ENCODE measurements at places on chromosomes 12 and 14.

DNA sequence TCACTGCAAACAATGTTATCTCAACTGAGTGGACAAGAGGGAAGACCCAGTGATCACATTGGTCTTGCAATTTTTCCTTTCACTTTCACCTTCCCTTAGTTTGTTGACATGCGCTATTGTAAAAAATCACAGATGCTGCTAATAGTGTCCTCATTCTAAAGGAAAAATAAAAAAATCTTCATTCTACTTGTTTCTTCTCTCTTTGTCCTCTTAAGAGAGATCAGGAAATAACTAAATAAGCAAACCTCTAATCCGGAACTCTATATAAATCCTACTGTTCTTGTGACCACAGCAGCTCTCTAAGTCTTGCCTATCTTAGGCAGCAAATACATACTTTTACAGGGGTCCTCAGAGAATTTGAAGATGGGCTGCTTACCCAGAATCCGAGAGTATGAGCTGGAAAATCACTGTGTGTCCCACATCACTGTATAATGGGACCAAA lies 257.7 kb downstream of the NAV3 start:
- DNase-seq = no peak

DNA sequence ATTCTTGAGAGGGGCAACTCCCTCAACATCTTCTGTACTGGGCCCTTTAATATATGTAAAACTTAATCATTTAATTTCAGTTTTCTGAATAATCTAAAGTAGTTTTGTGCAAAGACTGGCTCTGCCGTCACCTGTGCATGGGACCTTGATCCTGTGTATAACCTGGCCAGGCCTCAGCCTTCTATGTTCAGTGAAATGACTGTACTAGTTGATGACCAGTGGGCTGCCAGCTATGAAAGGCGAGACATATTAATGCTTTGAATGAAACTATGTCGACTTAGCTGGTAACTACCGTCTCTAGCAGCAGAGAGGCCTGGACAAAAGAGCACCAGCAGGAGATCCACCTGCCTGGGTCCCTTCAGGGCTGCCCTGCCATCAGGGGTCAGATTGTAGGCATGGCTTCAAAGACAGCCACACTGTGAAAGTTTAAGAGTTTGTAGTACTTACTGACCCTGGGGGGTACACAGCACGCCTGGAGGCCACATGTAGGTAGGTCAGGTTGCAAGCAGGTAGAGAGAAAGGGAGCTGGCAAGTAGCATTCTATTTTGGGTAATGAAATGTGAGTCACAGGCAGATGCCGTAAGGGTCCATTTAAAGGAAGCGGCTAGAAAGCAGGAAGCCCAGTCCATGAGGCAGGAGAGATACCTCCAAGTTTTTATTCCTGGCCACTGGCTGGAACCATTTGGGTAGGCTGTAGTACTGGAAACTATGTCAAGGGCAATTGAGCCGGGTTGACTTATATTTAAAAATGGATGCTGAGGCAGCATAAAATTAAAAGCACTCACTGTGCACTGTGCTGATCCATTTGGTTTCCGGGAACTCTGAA lies 77.2 kb downstream of the BHLHE41 start:
- no peak for DNase-seq

GRCh38 chr12:24724814-24725213 lies 224.1 kb downstream of the BCAT1 start:
- no peak for DNase-seq

DNA sequence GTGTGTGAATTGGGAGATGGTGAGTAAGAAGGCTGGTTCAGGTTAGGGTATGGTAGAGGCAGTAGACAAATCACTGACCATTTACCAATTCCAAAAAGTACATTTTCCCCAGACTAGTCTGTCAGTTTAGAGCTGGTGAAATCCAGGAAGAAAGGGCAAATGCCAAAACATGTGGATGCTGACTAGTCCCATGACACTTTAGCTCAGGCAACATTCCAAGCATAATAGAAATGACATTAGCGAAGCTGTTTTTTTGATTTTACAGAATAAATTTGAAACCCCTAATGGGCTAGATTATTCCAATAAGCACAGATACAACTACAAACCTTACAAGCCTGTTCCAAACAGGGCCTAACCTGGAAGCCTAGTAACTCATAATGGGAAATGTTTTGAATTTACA lies 884.2 kb downstream of the FLRT2 start:
- no peak for DNase-seq

- DNase-seq = no peak
These were observed 213.6 kb upstream of the AMIGO2 start for GRCh38 chr12:47293406-47293805.

GRCh38 chr14:33930439-33930838 lies 20.4 kb downstream of the EGLN3 start:
- DNase-seq = no peak

DNA sequence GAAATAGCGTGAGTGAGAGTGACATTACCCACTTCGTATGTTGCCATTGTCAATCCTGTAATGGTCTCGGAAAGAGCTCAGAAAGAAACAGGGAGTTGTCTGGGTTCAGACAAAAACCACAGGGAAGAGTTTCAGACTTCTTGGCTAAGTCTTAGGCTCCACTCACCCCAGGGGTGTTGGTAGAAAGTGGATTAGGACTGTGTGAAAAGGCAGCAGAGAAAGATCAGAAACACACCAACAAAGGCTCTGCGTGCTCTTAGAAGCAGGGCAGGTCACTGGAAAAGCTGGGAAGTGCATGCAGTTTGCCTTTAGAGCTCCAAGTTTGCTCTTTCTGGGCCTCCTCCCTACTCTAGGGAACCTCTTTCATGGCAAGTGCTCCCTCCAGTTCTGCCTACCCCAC lies 106.1 kb upstream of the PLXNC1 start:
- DNase-seq = no peak

- no peak for DNase-seq
These were observed 1.5 kb downstream of the MLH3 start for GRCh38 chr14:75049731-75050201.

GRCh38 chr14:24289649-24290280 lies 9.8 kb downstream of the DHRS1 start:
- DNase-seq = no peak

DNA sequence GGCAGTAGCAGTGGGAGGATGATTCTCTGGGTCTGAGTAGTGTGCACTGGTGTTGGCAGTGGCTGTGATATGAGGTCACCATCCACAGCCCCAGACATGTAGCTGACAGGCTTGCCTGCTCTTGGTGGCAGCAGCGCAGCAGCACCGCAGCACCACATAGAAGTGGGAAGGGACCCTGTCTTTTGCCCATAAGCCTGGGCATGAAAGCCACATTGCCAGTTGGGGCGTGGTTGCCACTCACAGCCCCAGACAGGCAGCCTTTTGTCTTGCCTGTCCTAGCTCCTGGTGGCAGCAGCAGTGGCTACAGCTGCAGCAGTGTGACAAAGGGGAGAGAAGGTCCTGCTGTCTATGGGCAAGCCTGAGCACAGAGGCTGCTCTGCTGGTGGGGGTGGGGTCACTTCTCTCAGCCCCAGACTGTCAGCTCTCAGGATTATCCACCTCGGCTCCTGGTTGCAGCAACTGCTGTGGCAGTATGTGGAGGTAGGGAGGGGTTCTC lies 71.5 kb downstream of the BRMS1L start:
- no peak for DNase-seq

DNA sequence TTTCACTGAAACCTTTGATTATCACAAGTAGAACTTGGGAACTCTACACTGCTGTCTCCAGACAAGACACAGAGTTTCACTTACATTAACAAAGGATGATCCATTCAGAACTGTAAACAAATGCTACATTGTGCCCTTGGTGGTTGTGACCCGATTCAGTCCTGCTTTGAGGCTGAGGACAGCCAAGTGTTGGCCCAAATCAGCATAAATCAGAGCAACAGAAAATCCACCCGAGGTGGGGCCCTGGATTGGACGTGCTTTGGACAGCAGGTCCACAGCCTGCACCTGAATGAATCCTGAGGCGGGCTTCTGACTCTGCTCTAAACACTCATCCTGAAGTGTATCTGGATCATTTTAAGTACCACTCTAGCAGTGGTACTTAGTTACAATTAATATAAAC lies 68.8 kb downstream of the PPP2R5C start:
- no peak for DNase-seq

- DNase-seq = no peak
These were observed 8.3 kb downstream of the IKZF4 start for GRCh38 chr12:56029166-56029519.

DNA sequence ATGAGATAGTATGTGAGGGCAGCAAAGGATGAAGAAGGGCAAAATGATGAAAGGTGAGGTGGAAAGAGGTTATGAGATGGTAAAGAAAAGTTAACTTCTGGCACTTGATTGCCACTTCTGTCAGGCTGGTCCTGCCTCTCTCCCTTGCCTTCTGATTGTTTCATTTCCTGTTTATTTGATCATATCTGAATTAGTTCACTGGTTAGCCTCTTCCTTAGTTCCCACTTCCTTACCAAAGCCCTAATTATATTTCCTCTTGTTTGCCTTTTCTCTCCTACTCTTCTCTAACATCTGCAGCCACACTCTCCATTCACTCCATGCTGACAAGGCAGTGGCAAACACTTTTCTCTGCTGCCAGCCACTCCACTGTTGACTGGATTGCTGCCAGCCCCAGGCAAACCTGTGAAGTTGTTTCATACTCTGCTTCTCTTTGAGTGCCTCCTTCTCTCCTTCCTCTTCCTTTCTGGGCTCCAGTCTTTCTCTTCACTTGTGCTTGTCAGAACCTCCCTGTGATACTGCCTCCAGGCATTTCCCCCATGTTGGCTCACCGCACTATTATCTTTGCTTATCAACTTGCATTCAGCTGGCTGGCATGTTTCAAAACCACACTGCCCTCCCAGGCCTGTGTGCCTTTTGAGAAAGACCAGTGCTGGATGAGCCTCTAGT lies 8.1 kb downstream of the PNP start:
- DNase-seq = no peak

DNA sequence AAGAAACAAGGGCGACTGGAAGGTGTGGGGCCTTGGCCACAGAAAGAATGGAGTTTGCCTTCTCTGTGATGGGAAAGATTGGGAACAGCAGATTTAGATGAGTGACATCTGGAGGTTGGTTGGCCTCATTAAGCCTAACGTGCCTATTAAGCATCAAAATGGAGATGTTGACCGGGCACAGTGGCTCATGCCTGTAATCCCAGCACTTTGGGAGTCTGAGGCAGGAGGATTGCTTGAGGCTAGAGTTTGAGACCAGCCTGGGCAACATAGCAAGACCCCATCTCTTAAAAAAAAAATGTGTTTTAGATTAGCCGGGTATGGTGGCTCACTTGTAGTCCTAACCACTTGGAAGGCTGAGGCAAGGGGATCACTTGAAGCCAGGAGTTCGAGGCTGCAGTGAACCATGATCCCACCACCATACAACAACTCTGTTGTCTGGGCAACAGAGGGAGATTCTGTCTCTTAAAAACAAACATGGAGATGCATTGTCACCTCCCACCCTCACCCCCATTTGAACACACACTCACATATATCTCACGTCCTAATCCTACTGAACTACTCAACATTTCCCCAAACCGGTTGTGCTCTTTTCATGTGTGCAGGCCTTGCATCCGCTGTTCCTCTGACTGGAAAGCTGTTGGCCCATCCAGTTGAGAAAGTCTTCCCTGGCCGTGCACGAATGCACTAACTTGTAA lies 172.1 kb downstream of the ETV6 start:
- no peak for DNase-seq

GRCh38 chr12:52495389-52495788 lies 2.3 kb upstream of the KRT6A start:
- DNase-seq = no peak

DNA sequence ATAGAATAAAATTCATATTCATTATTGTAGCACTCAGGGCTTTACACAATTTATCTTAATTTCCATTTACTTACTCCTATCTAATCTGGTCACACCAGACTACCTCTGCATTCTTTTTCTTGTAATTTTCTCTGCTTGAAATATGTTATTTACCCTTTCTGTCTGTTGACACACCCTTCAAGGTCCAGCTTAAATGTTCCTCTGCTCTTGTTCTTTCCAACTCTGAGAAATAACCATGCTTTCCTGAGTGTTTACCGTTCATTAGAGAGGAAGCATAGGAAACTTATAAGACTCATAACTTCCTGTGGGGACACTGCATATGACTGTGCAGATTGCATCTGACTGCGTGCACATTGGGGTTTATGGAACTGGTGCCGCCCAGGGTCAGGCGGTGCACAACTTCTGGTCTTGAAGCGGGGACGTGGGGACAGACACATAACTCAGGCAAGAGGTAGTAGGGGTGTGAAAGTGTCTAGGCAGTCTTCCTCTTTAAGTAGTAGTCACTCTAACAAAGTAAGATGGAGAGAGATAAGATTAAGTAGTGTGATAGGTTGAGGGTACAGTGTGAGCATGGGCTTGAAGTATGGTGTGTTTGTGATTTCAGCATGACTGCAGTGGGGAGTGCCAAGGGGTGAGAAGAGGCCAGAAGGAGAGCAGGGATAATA lies 42.6 kb upstream of the FOXJ2 start:
- peak; percentile 72 for DNase-seq

- DNase-seq = peak; percentile 10
These were observed 482 bp upstream of the IFI27L2 start for GRCh38 chr14:94129758-94130414.

GRCh38 chr14:103418481-103418818 lies 33.2 kb downstream of the MARK3 start:
- DNase-seq = no peak

DNA sequence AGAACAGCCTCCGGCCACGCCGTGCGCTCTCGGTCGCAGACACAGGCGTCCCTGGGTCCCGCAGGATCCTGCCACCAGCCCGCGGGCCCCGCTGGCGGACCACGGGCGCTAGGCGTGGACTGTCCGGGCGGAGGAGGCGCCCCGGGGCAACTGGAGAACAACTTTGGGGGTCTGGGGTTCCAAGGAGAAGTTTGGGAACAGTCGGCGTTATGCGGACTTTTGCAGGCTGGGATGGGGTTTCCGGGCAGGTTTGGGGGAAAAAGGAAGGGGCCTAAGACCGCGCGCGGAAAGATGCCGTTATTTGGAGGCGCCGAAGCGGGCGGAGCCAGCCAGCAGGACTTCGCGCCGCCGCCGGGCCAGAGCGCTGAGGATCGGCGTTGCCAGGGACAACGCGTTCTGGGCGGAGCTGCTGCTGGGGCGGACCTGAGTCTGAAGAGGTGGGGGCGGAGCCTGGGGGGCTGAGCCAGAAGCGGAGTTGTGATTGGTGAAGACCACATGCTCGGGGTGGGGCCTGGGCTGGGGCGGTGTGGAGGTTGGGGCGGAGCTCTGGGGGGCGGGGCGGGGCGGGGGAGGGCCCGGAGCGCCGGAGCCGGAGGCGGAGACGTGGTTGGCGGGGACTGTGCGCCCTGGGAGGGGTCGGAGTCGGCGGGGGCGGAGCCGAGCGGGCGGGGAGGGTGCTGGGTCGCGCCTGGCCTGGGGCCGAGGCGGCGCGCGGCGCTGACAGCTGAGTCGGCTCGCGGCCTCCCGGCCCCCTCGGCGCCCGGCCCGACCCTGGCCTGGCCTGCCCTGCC lies at the start of gene CYP46A1:
CYP46A1 (plus strand) TSS at position 680 of the 791 bp plus-strand sequence. CDS start 120 bp downstream, outside the sequence.
- peak; percentile 100 for DNase-seq

- no peak for DNase-seq
These were observed 20.3 kb upstream of the PPP2R5E start for GRCh38 chr14:63563370-63564026.

GRCh38 chr12:121668750-121669520 lies 519 bp downstream of the MORN3 start:
- peak; percentile 64 for DNase-seq
